ENCODE measurements at places on chromosomes 2 and 18.

DNA sequence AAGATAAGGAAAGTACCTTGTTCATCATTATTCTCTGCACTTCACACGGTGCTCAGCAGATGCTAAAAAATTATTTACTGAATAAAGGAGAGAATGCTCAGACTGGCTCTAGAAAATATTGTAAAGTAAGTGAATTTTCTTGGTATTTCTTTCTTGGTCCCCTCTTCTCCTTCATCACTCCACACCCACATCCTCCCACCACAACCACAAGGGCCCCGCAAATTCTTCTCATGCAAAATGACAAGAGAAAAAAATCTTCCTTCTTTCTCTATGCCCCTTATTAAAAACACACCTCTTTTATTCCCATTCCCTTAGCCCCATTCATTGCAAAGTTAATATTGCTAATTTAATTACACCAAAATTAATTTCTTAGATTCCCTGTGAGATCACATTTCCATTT lies 74.2 kb upstream of the NEDD4L start:
- DNase-seq = no peak

- peak; percentile 47 for DNase-seq
Measured at GRCh38 chr2:130920415-130921163, 83.9 kb downstream of the ARHGEF4 start.

DNA sequence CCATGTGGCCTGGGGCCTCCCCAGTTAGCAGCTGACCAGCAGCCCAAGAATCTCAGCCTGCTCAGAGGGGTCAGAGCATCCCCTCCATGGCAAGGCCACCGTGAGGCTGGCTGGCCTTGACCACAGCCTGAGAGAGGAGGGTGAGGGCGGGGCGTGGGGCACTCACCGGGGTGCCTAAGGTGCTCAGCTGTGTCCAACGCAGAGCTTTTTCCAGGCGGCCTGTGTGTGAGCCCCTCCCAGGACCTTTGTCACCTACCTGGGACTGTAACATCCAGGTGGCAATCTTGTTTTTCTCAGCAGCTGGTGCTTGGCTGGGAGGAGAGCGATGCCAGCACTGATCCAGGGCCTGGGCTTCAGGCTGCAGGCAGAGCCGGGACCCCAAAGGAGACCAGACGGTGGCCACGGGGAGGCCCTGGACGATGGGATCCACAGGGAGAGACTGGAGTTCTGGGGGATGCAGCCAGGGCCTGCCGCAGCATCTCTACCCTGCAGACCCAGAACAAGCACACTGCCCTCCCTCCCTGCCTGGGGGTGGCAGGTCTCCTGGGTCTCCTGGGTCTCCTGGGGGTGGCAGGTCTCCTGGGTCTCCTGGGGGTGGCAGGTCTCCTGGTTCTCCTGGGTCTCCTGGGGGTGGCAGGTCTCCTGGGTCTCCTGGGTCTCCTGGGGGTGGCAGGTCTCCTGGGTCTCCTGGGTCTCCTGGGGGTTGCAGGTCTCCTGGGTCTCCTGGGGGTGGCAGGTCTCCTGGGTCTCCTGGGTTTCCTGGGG lies 12.3 kb downstream of the SNED1 start:
- DNase-seq = peak; percentile 80

- DNase-seq = no peak
Measured at GRCh38 chr2:207370646-207371045, 159.1 kb upstream of the CREB1 start.

- no peak for DNase-seq
Measured at GRCh38 chr2:168534926-168535325, 78.9 kb downstream of the CERS6 start.

DNA sequence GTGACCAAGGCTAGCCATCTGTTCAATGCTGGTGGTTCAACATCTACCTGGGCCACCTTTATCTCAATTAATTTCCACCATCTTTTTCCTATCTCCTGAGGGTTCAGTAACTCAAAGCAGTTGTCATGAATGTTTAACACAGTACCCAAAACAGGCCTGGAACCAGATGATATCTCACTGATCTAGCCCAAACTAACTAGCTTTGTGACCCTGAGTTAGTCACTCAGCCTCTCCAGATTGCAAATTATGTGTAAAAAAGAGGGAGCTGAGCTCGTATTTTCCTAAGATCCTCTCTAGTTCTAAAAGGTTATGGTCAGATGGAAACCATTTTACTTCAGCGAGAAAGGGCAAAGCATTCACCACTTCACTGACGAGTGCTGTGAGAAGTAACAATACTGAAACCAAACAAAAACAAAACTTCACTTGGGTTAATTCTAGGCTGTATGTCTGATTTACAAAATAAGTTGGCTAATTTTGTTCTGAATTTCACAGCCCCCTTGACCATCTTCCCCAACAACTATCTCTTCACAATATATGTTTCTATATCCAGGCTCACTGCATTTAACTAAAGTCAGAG lies 14.8 kb downstream of the SPRED2 start:
- DNase-seq = no peak

DNA sequence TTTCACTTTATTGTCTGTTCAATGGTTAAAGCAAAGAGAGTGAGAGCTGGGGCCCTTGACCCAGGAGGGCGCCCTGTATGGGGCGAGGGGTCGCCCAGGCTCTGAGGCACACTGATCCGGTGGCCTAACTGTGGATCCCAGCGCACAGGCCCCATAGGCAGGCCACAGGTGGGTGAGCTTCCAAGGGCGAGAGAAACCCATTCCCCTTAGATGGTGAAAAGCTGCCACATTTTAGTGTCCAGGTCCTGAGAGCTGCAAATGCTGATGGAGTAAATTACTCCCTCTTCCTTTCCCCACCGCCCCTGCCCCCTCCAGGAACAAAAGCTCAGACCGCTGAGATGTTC lies 5.9 kb upstream of the DLX2 start:
- DNase-seq = no peak

DNA sequence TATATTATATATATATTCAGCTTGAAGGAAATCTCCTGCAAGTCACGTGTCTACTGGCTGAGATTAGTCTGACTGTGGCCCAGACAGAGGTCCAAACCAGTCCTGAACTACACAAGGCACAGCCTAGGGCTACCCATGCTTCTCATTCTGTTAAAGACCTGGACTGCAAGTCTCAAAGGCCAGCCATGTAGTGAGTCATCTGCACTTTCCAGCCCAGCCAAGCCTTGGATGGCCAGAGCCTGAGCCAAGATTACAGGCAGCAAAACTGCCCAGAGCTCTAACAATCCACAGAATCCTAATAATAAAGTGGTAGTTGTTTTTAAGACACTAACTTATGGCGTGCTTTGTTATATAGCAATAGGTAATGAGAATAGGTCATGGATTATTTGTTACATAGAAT lies 259.6 kb downstream of the SS18 start:
- DNase-seq = no peak

DNA sequence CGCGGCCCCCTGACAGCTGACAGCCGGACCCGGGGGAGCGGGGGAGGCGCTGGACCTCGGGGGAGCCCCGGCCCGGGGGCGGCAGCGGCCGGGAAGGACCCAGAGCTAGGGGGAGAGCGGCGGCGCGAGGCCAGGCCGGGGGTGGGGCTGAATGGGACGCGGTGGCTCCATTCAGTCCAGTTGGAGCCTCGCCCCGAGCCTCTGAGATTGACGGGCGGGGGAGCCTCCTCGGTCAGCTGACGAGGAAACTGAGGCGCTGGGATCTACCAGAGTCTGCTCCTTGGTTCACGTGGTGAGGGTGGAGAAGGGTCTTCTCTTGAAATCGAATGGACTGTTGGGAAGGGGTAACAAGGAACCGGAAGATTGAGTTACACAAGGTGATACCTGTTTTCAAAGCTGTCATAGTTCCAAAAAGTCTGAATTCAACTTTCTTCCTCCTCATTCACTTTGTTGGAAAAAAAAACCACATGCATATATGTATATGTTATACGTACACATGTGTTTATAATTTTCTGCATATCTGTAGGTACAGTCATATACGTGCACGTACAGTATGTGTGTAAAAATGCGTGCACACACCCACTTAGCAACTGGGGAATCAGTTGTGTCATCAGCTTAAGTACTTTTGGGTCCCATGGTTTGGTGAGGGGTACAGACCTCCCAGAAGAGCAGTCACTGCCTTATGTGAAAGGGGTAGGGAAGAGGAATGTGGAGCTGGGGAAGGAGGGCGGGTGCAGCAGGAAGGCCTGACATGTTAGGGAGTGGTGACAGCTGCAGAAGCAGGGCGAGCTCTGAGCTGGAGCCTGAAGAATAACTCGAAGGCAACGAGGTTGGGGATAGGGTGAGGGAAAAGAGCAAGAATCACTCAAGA lies 628 bp downstream of the PPP1R7 start:
- no peak for DNase-seq

DNA sequence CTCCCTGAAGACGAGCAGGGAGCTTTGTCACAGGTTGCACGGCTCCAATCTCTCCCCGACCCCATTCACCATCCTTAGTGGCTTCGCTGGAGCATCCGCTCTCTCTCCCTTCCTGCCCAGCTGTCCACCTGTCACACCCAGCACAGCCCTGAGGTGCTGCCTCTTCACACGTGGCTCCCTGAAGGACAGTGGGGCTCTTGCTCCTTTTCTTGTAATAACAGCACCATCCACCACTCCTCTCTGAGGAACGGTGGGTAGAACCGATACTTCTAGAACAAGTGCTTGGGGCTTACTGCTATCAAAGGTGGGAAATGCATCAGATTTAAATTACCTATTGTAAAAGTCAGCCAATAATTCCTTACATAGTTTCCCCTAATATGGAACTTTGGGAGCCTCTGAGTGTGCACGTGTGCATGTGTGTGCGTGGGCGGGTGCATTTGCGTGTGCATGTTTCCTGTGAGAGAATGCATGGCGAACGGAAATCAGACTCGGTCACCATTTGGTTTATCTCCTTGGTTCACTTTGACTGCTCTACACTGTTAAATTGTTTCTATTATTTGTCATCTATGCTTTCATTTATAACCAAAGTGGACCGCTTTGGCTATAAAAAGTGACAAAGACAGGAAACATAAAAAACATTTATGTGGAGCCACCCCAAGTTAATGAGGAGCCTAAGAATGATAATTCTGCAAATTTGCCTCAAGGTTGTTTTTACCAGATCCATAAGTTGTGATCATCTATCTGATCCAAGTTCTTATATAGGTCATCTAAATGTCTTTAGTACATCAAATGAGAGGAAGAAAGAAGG lies 39.1 kb downstream of the KLHL29 start:
- DNase-seq = no peak

DNA sequence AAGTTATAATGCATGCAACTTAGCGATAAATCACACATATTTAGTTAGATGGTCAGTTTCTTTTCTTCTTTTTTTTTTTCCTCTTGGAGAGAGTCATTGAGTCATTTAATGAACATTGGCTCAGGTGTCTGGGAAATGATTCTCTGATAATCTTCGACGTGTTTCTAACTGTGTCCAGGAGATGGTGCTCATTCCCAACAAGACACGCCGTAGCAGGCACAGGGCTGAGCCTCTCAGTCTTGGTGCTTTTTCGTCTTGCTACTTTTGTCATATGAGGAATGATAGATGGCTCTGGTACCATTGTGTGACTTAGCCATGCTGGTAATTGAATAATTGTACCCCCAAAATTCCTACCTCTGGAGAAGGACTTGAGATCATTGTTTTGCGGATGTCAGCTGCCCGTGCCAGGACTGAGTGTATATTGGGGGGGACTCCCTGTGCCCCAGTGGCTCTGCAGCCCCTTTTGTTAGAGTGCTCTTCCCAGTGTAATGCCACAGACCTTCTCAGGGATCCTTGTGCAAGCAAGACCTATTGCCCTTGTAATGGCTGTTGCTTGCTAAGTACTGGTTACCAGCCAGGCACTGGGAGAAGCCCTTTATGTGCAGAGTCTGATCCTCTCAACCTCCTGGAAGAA lies 107.6 kb upstream of the CYRIA start:
- DNase-seq = peak; percentile 65

DNA sequence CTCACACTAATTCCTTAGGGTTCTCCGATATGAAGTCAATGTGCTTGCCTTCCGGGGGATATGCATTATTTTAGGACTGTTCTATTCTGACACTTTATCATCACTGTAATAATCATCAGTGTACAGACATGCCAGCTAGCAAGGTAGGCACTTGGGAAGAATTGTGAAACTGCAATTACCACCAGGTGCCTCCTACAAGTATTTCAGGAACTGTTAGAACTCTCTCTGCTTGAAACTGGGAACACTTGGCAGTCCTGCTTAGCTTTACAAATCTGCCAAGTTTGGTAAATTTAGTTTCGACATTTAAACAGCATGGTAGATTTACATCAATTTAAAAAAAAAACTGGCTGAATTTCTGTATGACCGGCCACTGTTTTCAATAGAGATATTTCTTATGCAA lies 128.7 kb downstream of the SATB2 start:
- DNase-seq = no peak

GRCh38 chr18:51121597-51121857 lies 76.0 kb downstream of the MEX3C start:
- no peak for DNase-seq

- peak; percentile 89 for DNase-seq
Measured at GRCh38 chr18:12038639-12039539, 54.8 kb upstream of the ANKRD62 start.

DNA sequence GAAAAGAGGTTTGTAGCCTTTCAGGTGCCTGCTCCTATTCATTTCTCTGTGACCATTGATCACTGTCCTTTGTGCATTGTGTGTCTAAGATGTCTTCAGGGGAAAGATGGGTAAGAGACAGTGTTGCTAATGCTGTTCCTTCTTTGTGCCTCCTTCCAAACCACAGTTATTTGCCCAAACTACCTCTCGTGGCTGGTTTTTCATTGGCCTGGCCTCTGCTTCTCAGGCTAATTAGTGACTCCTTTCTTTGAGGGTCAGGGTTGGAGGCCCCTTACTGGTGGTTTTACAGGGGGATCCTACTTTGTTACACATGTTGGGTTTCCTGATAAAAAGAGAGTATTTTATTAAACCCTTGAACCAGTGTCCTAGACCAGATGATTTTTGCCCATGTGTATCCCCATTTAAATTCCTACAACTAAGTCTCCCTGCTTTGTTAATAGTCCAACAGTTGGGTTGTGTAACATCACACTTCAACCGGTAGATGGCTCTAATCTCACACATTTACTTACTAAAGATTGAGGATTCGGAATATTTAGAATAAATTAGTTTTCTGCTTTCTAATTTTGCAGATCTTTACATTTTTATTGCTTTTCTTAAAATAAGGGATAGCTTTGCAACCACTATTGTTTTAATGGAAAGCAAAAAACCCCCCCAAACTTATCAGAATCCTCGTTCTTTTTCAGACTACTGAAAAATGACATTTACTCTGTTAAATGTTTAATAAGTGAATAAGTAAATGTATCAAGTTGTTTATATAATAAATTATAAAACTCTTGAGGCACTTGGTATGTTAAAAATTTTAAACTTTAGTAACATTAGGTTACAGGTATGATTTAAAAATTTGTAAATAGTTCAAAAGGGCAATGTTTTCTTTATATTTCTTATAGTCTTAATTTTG lies 2.4 kb downstream of the MARS2 start:
- no peak for DNase-seq

DNA sequence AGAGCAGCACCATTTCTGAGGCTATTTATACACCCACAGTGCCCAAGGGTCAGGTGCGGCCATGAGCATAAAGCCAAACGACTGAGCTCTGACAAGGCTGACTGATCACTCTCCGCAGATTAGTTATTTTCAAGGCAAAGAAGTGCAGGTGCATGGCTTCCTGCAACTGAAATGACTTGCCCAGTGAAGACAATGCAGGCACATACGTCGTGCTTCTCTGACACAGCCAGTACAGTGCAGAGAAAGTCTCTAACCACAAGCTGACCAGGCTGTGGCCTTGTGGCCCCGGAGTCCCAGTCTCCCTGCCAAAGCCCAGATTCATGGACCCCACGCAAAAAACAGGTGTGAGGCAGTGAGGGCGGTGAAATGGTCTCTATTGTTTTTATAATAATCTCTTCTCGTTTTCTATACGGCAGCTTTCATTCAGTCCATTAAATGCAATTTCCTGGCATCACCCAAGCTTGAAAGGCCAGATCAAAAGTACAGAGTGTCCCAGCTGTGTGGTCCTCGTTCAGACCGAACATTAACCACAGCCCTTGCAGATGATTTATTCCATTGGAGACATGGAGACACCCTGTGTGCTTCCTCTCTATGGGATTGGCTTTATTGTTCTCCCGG lies 447.0 kb upstream of the ID2 start:
- DNase-seq = peak; percentile 80
